ENCODE measurements at places on chromosomes 7 and 10.

DNA sequence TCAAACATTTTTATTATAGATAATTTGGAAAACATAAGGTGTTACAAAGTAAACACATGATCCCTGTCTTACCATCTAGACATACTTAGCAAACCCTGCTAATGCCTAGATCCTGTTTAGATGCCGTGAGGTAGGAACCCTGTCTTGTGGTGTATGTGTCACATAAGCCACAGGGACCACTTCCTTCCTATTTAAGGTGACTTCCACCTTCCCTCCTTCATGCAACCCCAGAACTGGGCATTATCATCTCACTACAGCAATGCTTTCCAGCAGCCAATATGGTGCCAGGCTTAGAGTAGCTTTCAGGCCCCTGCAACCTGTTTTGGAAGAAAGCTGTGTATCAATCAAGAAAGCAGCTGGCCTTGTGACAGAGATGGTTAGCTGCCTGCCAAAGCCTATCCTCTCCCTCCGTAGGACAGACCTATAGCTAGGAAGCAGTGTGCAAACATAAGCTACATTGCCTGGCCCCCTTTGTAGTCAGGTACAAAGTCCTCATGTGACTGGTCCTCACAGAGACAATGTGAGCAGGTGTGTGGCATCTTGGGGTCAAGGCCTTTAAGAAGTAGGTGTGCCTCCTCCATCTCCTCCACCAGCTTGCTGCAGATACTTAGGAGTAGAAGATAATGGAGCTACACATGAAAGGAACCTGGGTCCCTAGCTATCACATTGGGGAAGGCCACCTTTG is 146.8 kb downstream of the SPAG6 start:
- no peak for DNase-seq

DNA sequence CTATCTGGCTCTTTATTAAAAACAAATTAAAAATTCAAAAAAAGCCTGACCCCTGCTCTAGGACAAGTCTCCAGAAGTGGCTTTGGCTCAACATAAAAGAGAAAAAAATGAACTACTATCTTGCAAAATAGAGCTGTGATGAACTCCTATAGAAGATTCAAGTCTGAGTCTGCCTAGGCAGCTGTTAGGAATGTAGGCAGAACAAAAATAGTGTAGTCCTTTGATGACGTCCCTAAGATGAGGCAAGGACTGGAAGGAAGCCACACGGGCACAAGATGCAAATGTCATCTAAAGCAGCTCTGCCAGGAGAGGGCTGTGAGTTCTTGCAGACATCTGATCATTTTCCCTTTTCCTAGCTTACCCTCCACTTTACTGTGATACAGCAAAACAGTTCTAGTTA is 20.5 kb downstream of the ASNS start:
- DNase-seq, result no peak

DNA sequence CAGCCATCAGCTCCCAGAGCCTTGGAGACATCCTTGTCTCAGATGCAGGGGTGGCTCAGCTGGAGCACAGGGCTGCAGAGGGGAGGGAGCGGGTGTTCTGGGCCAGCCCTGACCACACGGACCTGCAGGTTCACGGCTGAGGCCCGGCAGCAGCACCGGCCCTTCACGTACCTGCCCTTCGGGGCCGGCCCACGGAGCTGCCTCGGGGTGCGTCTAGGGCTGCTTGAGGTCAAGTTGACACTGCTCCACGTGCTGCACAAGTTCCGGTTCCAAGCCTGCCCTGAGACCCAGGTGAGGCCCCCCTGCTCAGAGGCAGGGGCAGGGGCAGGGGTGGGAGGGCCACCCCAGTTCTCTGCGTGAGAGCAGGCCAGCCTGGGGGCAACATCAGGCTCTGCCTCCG is 45.2 kb downstream of the PARP12 start:
- DNase-seq, result no peak

DNA sequence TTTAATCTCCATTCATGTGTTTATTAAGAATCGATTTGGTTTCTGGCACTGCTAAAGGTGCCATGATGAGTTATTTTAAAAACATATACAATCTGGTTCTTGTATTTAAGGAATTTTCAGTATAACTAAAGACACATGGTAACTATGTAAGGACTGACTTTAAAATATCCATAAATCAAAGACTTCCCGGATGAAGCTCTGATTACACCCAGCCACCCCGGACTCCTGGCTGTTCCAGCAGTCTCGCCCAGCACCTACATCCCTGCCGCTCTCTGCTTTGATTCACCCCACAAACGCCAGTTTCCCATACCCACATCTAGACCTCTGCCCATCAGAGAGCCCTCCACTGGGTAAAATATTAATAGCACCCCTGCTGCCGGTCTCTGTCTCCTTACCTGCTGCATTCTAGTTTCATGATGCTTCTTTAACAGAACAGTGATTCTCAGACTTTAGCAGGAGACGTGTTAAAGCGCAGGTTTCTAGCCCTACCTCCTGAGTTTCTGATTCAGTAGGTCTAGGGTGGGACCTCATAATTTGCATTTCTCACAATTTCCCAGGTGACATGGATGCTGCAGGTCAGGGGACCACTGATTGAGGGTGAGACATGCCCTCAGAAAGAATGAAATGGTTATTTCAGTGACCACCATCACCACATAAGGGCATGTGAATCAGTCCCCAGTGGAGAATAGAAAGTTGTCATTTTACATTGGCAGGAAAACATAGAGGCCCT is 185.7 kb downstream of the KIAA1217 start:
- DNase-seq, result no peak
